CD4-positive, CD25-positive, alpha-beta regulatory T cell (primary cell): ENCODE measurements at places on chromosomes 11 and 22.

- peak; percentile 72 for DNase-seq
These were observed 8.8 kb downstream of the CXCR5 start for GRCh38 chr11:118892514-118892913.

- no peak for DNase-seq
These were observed 28.0 kb upstream of the L3MBTL2 start for GRCh38 chr22:41177040-41177621.

DNA sequence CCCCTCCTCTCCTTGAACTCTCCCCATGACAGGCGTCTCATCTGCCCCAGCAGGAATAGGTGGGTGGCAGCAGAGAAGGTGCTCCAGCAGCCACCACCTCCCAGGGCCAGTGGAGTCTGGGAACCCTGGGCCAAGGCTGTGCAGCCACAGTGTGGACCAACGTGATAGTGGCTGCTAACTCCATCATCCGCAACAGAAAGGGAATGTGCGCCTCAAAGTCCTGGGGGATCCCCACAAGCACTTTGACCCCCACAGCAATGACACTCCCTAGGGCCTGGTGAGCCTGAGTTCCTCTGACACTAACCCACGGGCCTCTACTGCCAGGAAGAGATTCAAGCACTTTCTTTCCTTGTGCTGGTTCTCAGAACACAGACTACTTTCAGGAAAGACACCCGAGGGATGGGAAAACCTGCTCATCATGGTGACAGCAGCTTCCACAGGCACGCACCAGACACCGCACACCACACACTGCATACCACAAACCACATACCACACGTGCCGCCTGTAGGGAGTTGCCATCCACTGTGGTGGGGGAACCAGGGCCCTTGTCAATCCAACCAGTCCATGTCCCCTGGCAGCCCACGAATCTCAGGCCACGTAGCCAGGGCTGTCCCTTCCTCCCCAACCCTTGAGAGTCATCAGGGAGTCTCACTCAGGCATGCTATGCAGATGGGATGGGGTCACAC lies 3.4 kb upstream of the SLC25A1 start:
- no peak for DNase-seq

GRCh38 chr11:68330700-68331337 lies 18.4 kb downstream of the LRP5 start:
- DNase-seq, result no peak
